ENCODE measurements at places on chromosomes 7 and 10.

- no peak for DNase-seq
Measured at GRCh38 chr7:98996150-98996552, 117.8 kb downstream of the TRRAP start.

GRCh38 chr10:201328-201771 is 66.1 kb downstream of the ZMYND11 start:
- peak; percentile 78 for DNase-seq

GRCh38 chr10:89043052-89043451 is 52.5 kb downstream of the FAS start:
- no peak for DNase-seq

DNA sequence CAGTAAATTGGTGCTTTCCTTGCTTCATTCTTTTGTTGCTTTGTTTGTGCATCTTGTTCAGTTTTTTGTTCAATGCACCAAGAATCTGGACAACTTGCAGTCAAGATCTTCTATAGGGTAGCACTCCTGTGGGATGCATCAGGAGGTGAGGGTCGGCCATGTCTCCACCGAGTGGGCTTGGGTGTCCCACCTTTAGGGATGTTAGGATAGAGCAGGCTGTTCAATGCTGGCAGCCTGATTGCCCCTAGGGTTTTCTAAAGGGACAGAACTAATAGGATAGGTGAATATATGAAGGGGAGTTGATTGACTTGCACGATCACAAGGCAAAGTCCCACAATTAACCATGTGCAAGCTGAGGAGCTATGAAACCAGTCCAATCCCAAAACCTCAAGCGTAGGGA is 109.9 kb downstream of the GLRX3 start:
- DNase-seq, result no peak

Measured in fibroblast of skin of right quadriceps (primary cell).